ENCODE measurements at places on chromosomes 11 and 22.

DNA sequence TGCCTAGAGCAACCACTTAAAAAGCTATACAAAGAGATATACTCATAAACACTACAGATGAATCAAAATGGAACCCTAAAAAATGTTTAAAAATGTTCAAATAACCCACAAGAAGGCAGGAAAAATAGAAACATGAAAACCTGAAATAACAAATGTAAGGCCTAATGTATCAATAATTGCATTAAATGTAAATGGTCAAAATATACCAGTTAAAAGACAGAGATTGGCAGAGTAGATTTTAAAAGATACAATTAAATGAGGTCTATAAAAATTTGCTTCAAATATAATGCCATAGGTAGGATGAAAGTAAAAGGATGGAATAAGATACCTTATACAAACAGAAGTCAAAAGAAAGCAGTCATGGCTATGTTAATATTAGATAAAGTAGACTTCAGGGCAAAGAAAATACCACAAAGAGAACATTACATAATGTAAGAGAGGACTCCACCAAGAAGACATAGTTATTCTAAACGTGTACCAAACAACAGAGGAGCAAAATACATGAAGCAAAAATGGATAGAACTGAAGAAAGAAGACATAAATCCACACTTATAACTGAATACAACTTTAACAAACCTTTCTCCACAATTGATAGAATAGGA is 25.2 kb downstream of the SHANK2 start:
- peaks cover 2% of the 10 kb centered on the region for H3K27me3 ChIP-seq
- H3K4me1 ChIP-seq: no peaks in the 10 kb centered on the region
- H3K36me3 ChIP-seq: no peaks in the 10 kb centered on the region
- H3K27ac ChIP-seq: no peak overlapping the region

DNA sequence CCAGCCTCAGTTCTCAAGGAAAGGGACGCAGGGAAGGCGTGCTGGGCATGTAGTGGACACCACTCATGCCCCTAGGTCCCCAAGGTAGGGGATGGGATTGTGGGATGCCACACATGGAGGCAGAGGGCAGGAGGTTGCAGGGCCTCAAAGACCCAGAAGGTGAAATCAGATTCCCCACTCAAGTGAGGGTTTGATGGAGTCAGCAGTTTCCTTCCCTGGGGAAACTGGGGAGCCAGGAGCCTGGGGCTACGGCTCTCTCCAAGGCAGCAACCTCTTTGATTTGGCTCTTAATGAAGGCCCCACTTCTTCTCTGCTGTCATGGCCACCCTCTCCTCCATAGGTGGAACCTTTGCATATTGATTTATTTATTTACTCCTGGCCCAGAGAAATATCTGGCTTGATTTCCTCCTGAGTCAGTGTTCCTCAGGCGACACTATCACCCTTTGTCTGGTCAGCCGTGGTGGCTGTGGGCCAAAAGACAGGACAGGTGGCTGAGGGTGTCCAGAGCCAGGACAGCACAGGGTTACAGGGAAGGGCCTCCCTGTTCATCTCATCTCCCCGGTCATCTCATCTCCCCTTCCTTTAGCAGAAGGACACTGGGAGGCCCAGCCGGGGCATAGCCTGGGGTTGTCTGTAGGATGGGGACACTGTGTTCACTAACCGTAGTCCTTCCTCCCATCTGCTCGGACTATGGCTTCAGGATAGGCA is 9.6 kb downstream of the GNAZ start:
- H3K4me1 ChIP-seq: peaks cover 13% of the 10 kb centered on the region
- H3K36me3 ChIP-seq: no peaks in the 10 kb centered on the region
- H3K4me3 ChIP-seq: no peak overlapping the region
- no peaks in the 10 kb centered on the region for H3K27me3 ChIP-seq
- no peak for DNase-seq
- no peak overlapping the region for H3K27ac ChIP-seq

GRCh38 chr11:110133160-110133559 is 40.0 kb downstream of the ZC3H12C start:
- H3K36me3 ChIP-seq: no peaks in the 10 kb centered on the region
- no peak for DNase-seq
- no peaks in the 10 kb centered on the region for H3K4me1 ChIP-seq
- no peak overlapping the region for H3K27ac ChIP-seq

DNA sequence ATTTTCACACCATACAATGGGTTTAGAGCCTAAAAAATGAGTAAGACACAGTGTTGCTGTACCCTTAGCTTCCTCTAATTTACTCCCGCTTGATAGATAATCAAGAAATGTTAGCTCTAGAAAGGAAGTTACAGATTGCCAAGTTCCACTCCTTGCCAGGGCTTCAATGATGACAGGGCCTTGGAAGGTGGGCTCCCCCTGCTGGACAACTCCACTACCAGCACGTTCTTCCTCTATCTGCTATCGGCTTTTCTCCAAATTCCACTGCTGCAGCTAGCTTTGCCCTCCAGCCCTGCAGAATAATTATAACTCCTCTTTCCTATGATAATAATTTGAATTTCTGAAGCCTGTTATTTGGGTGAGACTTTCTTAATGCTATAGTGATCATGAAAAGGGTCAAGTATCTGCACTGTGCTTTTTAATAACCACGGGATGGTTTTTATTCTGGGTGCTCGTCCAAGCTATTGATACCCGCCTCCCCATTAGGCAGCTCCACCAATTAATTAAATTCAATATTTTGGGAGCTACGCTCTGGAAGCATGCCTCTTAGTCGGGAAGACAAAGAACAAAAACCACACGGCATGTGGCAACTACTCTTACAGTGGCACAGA is 9.0 kb downstream of the SYN3 start:
- no peaks in the 10 kb centered on the region for H3K36me3 ChIP-seq
- no peaks in the 10 kb centered on the region for H3K27me3 ChIP-seq
- no peak overlapping the region for H3K27ac ChIP-seq
- no peaks in the 10 kb centered on the region for H3K4me1 ChIP-seq
- H3K4me3 ChIP-seq: no peak overlapping the region
- DNase-seq: peak; percentile 29

GRCh38 chr11:19868871-19869270 is 156.2 kb downstream of the NAV2 start:
- no peak overlapping the region for H3K27ac ChIP-seq
- H3K36me3 ChIP-seq: no peaks in the 10 kb centered on the region
- no peaks in the 10 kb centered on the region for H3K4me1 ChIP-seq
- no peak for DNase-seq
- H3K27me3 ChIP-seq: no peaks in the 10 kb centered on the region
- no peak overlapping the region for H3K4me3 ChIP-seq

- no peak for DNase-seq
- no peak overlapping the region for H3K4me3 ChIP-seq
- peaks cover 4% of the 10 kb centered on the region for H3K4me1 ChIP-seq
- no peaks in the 10 kb centered on the region for H3K27me3 ChIP-seq
- no peak overlapping the region for H3K27ac ChIP-seq
Observed at GRCh38 chr11:47329987-47330931, 22.2 kb downstream of the MYBPC3 start.

GRCh38 chr11:7423946-7424345 is 61.4 kb upstream of the OLFML1 start:
- no peak for DNase-seq
- H3K4me3 ChIP-seq: no peak overlapping the region
- no peaks in the 10 kb centered on the region for H3K36me3 ChIP-seq
- no peaks in the 10 kb centered on the region for H3K27me3 ChIP-seq

DNA sequence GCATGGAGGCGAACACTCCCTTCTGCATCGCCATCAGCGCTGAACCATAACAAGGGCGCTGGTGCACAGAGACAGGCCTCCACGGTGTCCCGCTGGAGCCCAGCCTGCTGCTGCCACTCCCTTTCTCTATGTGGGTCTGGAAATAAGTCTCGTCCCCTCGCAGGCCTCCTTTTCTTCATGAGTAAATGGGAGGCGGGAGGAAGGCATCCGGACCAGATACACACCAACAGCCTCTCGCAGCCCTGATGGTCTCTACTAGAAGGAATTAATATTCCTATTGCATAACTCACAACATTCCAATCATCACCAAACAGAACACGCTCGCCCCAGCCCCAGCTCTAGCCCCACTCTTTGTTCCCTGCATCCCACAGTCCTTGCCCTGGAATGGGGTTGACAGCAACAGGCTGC is 14.9 kb downstream of the RASD2 start:
- no peak for DNase-seq
- H3K4me1 ChIP-seq: peaks cover 9% of the 10 kb centered on the region
- no peaks in the 10 kb centered on the region for H3K27me3 ChIP-seq
- no peaks in the 10 kb centered on the region for H3K36me3 ChIP-seq
- H3K4me3 ChIP-seq: no peak overlapping the region
- H3K27ac ChIP-seq: no peak overlapping the region

- no peaks in the 10 kb centered on the region for H3K4me1 ChIP-seq
- H3K27me3 ChIP-seq: no peaks in the 10 kb centered on the region
- no peak overlapping the region for H3K27ac ChIP-seq
- no peak for DNase-seq
- no peaks in the 10 kb centered on the region for H3K36me3 ChIP-seq
Observed at GRCh38 chr11:102017026-102017425, 30.2 kb upstream of the CFAP300 start.

DNA sequence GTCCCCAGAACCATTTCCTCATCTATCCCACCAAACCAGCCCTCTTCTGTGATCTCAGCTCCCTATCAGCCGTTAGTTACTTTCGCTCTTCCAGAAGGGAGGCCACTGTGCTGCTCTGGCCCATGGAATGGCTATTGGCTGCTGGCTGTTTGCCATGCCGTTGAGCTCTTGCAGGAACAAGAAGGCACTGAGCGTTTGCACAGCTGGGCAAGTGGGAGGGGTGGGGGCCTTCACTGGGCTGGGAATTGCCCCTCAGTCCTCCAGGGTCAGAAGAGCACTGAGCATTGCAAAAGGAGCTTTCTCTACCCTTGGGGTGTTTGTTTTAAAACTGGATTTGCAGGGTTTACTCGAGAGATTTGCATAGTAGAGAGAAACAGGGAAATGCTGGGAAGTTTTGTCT is 129.0 kb upstream of the PARVA start:
- peaks cover 27% of the 10 kb centered on the region for H3K36me3 ChIP-seq
- H3K27me3 ChIP-seq: no peaks in the 10 kb centered on the region
- H3K4me1 ChIP-seq: no peaks in the 10 kb centered on the region
- H3K4me3 ChIP-seq: no peak overlapping the region

- H3K36me3 ChIP-seq: peaks cover 32% of the 10 kb centered on the region
- no peaks in the 10 kb centered on the region for H3K27me3 ChIP-seq
- H3K4me1 ChIP-seq: no peaks in the 10 kb centered on the region
- H3K4me3 ChIP-seq: no peak overlapping the region
- peak; percentile 31 for DNase-seq
- H3K27ac ChIP-seq: no peak overlapping the region
Observed at GRCh38 chr11:73931039-73931645, 19.7 kb upstream of the DNAJB13 start.

All from natural killer cell (primary cell).